SK-N-SH (cell line): ENCODE measurements at places on chromosomes 7 and 10.

- no peak for DNase-seq
These were observed 67.8 kb upstream of the PPP2R2D start for GRCh38 chr10:131833013-131833412.

DNA sequence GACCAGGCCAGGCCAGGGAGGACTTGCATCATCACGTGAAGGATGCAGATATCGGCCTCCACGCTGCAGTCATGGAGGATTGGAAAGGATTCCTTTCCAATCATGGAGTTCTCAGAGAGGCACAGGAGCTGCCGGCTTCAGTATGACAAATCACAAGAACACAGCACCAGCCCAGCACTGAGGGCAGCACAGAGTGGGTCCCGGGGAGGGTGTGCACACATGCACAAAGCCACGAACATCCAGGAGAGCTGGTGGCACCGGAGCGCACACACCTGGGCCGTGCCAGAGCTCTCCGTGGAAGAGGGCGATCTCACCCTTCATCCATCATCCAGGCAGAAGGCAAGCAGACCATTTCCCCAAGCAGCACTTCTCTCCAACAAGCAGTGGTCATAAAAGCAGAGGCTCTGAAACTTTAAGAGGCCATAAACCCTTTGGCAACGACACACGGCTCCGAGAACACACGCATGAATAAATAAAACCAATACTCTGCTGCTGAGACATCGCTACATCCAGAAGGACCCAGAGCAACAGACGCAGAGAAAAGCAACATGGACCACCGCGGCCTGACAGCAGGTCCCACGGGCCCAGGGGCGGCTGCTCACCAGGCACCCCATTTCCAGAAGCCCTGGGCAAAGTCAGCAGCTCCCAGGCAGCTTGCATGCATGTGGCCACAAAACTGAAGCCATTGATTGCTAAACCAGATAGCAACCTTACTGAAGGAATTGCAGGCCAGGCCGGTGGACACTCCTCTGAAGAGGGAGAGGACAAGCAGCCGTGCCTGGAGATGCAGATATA lies 180.8 kb downstream of the USP6NL start:
- peak; percentile 63 for DNase-seq

GRCh38 chr10:43391496-43391895 lies 17.5 kb downstream of the HNRNPF start:
- no peak for DNase-seq

DNA sequence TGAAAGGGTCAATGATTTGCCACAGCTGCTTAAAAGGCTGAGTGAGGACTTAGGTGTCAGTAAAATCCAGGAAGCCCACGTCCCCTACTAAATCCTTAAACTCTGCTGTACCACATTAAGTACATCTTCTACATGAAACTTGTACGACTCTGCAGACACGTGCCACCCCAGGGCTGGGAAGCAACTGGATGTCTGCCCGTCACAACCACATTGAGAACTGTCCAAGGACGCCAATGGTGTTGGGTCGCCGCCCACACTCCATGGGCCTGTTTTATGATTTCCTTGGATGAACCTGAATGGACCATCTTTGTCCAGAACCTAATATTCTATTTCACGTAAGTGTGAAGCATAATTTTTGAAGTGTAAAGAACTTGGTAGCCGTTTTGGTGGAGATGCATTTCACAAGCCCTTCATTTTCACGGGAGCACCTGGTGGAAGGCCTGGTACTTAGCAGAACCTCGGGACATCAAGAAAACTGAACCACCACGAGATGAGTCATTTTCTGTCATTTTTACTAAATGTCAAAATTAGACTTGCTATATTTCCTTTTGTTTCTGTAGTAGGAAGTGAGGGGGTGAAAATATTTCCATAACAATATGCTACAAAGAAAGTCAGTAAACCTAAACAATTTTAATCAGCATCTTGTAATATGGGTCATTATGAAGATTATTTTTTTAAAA lies 134.9 kb downstream of the SFMBT2 start:
- no peak for DNase-seq

DNA sequence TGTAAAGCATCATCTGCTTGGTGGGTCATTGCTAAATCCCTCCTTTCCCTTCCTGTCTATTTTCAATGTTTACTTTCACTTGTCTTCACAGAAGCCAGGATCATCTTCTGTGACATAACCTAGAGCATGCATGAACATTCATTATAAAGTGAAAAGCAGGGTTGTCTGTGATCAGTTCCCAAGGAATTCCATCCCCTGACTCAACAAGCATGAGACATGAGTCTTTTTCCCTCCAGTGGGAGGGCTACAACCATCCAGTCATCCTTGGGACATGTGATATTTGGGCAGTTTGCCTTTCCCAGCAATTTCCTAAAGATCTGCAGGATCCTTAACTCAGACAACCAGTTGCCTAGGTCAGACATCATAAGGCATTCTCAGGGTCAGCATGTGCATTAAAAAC lies 166.3 kb upstream of the TMEM196 start:
- no peak for DNase-seq

GRCh38 chr10:28970231-28970630 lies 292.9 kb downstream of the BAMBI start:
- no peak for DNase-seq

DNA sequence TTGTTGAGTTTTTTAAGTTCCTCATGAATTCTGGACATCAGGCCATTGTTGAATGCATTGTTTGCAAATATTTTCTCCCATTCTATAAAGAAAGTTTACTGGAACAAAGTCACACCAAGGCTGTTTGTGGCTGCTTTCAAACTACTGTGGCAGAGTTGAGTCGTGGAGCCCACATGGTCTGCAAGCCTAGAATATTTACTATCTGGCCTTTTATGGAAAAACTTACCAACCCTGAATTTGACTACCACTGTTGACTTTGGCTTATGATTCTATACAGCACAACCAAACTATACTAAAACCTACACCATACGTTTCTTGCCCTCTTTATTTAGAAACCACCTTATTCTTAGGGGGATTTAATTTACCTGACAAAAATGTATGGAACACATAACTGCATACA lies 239.1 kb downstream of the KCNMA1 start:
- no peak for DNase-seq

DNA sequence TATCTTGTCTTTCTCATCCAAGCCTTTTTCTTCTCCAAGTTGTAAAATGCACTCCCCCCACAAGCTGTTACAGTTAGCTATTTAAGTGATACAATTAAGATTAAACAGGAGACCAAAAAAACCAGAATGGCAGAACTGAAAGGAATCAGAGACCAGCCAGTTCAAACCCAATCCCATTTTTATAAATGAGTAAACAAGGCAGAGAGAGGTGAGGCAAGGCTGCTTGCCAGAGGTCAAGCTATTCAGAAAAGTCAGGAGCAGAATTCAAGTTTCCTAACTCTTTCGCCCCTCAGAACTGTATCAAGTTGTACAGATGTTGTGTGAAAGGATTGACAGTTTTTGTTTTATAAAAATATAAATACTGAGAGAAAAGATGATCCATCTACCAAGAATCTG lies 90.2 kb downstream of the ZFAND4 start:
- no peak for DNase-seq

DNA sequence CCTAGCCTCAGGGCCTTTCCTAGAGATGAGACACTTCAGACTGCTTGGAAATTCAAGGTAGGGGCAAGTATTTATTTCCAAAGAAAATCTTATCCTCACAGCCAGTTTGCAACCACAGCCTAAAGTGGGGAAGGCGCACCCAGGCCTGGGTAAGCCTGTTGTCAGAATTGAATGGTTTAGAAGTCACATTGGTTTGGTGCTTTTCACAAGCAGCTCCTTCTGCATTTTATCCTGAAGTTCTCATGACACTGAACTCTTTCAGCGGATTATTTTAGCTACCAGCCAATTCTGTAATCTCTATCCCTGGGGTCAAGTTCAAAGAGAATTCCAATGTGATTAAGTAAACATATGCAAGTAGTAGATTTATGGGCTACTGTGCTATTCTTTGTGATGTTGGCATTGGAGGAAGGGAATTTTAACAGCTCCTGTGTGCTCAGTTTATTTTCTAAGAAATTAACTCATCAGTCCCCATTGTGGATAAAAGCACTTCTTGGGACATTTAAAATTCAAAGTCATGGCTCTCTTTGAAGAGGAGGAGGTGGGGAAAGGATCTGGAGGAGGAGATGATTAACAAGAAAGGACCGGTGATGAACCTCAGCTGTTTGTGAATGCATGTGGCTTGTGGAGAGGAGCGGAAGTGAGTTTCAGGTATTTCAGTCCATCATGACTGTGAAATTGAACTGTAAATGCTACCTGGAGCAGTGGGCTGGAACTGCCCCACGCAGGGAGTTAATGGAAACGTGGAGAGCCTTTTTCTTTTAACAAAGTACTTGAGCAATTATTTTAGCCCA lies 90.2 kb upstream of the CACUL1 start:
- DNase-seq: no peak

- DNase-seq: no peak
These were observed 13.4 kb upstream of the CXCL12 start for GRCh38 chr10:44398271-44398670.

GRCh38 chr10:132640326-132641125 lies 102.9 kb downstream of the INPP5A start:
- no peak for DNase-seq

DNA sequence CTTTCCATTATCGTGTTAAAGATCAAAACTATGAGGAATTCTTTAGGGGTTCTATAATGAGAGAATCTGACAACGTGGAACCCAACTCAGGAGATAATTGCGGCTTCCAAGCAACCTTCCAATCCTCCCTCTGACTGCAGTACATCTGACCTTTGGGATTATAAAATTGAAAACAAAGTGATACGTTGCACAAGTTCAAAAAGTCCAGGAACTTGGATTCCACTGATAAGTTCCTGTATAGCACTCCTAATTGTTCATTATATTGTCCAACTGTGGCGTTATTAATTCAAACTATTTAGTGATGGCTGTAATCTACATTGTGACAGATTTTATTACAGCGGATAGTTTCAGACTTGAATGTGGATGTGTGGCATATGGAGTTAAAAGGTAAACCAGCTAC lies 15.4 kb downstream of the MALRD1 start:
- DNase-seq: no peak

- DNase-seq: no peak
These were observed 34.7 kb upstream of the ARID5B start for GRCh38 chr10:61866700-61867368.

- no peak for DNase-seq
These were observed 107.8 kb downstream of the CUBN start for GRCh38 chr10:17021656-17022465.

GRCh38 chr7:150332852-150333635 lies 8.4 kb downstream of the RARRES2 start:
- no peak for DNase-seq

- no peak for DNase-seq
These were observed 49.4 kb downstream of the DNAJC1 start for GRCh38 chr10:21954132-21954531.

DNA sequence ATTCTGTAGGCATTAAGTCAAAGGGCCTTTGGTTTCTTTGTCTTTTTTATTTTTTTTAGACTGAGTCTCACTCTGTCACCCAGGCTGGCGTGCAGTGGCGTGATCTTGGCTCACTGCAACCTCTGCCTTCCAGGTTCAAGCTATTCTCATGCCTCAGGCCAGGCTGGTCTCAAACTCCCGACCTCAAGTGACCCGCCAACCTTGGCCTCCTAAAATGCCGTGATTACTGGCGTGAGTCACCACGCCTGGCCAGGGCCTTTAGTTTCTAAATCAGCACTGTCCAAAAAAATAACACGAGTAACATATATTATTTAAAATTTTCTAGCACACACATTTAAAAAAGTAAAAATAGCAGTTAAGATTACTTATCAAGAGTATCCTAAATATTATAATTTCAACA lies 11.1 kb upstream of the ACSL5 start:
- no peak for DNase-seq

DNA sequence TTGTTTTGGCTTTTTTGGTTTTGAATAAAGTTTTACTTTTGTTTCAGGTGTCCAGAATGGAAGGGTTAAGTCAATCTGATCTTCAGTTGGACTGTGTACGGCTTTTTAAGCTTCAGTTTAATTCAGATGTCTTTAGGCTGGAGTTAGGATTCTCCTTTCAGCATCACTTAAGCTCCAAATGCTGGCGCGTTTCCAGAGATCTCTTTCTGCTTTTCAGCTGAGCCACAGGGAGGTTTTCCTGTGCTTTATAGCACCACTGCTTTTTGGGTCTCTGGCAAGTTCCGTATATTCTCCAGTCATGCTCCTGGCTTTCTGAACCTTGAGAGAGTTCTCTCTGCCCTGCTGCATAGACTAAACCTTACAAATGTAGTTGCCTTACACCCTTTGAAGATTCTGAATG lies 60.0 kb downstream of the VTI1A start:
- DNase-seq: no peak

GRCh38 chr10:8159341-8160165 lies 105.1 kb downstream of the GATA3 start:
- DNase-seq: no peak

- DNase-seq: no peak
These were observed 259.1 kb upstream of the KLF6 start for GRCh38 chr10:4043897-4044665.

DNA sequence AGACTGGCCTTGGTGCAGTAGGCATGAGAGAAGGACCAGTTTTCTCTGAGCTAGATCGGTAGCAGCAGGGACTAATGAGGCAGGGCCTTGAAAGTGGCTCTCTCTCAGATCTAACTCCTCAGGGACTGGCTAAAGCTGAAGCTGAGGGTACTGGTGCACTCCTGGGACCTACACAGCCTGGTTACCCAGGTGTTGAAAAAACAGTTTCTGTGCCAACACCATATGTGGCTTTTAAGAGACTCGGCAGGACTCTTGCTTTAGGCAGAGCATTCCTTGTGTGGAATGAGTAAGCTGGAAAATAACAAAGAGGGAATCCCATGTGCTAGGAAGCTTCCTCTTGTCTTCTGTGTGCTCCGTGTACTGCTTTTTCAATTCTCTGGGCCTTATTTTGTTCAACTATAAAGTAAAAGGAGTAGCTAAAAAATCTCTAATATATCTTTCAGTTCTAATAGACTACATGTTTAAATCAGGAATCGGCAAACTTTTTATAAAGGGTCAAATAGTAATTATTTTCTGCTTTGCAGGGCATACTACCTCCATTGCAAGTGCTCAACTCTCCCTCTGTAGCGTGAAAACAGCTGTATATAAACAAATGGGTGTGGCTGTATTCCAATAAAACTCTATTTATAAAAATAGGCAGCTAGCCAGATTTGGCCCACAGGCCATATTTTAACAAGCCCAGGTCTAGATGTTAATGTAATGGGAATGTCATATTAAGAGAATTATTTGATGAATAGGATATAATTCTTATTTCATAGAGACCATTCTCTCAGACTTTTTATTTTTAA lies 186.1 kb upstream of the KAT6B start:
- no peak for DNase-seq

GRCh38 chr7:12403287-12404181 lies at the start of gene VWDE:
TSS of gene VWDE (minus strand) at chr7:12403865. CDS start at chr7:12403716, 149 bp downstream.
- peak; percentile 80 for DNase-seq

GRCh38 chr7:1169409-1170368 lies 9.7 kb upstream of the ZFAND2A start:
- DNase-seq: peak; percentile 86

- no peak for DNase-seq
These were observed 231.5 kb upstream of the GLI3 start for GRCh38 chr7:42468471-42468870.

GRCh38 chr10:79320316-79320715 lies 27.0 kb upstream of the PPIF start:
- no peak for DNase-seq
